Tibial artery (tissue), 4 donors: ENCODE measurements at places on chromosomes 7 and 10.
A peak's percentile ranks its signal among the peaks of the same experiment; 100 is the strongest.

- no peak for DNase-seq
These were observed 146.8 kb downstream of the FZD1 start for GRCh38 chr7:91411060-91411459.

- no peak for DNase-seq
These were observed 2.8 kb downstream of the GIMAP5 start for GRCh38 chr7:150740053-150740452.

GRCh38 chr7:117134889-117135552 is 181.7 kb downstream of the ST7 start:
- no peak for DNase-seq

DNA sequence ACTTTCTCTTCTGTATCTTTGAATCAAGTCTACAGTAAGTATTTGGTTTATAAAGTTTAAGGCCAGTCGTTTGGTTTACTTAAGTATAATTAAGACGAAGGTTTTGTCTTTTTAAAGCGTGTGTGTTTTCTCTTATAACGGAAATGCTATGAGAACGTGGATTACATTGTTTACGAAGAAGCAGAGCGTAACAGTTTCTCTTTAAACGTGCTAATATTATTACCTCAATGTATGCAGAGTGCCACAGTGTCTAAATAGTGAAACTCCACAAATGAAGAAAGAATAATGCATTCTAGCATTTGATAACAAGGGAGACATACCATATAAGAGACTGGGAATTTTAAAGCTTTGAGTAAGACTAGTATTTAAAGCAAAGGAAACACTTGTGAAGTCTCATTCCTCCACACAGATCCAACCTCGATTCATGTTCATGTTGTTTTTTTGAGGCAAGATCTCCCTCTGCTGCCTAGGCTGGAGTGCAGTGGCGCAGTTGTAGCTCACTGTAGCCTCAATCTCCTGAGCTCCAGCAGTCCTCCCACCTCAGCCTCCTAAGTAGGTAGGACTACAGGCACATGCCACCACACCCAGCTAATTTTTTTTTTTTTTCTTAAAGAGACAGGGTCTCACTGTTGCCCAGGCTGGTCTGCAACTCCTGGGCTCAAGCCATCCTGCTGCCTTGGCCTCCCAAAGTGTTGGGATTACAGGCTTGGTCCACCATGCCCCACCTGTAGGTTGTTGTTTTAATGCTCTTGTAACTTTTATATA is 75.1 kb downstream of the ANKRD61 start:
- DNase-seq = no peak

GRCh38 chr7:107998660-107999480 is 4.1 kb downstream of the LAMB1 start:
- no peak for DNase-seq

DNA sequence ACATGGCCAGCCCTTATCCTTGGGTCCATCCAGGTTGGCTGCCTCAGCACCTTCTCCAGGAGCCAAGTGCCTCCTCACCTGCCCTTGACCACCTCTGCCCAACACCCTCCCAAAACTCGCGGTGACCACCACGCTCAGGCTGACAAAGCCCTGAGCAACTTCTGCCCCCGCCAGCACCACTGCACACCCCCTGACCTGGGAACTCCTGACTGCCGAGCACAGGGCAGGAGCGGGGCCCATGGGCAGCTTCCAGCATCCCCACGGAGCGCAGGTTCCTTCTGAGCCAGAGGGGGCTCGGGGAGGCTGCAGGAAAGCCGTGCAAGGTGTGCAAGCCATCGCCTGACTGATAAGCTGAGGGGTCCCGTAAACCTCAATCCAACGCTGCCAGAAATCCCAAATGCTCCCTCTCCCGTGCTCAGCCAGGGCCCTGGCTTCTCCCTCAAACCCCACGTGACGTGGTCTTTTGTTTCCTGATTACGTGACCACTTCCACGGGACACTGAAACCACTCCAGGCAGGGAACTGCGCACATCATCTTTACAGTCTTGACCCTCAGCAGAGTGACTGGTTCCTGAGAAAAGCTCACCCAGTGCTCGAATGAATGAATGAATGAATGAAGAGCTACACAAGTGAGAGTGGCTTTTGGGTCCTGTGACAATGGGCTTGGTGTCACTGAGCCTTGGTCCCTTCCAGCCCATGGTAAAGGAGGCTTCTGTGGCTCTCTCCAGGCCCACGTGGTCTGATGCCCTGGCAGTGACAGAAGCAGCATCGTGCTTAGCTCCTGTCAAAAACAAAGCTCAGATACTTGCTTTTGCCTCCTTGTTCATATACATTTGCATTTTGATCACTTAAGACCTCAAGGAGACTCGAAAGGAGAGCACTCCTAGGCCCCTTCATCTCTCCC is 249.8 kb upstream of the PPP2R2D start:
- DNase-seq = peak; percentile 14

- DNase-seq = no peak
These were observed 79.5 kb downstream of the RTKN2 start for GRCh38 chr10:62189131-62189530.

- no peak for DNase-seq
These were observed 264.0 kb upstream of the PRKCQ start for GRCh38 chr10:6843894-6844650.

DNA sequence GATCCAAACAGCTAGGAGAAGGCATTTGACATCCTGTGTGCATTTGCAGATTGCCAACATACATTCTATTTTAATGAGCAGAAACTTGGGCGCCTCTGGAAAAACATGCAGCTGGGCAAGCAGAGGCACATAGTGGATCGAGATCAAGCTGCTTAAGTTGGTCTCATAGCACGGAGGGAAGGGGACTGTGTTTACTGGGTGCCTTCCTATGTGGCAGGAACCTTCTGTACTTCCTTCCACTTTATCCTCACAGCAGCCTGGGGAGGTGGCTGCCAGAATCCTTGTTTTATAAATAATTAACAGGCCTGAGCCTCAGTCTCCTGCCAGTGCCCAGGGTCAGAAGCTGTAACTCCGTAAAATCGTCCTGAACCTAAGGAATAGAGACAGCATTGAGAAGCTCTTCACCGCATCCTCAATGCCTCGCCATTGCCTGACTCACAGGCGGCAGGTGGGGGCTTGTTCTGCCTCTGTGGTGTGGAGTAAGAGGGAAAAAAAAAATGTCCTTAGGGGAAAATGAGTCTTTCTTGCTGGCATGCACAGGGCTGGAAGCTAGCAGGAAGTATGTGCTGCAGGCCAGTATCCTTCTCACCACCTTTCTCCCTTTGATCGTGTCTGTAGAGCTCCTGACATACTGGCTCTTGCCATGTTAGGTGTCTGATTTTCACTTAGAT is 6.2 kb downstream of the VWA2 start:
- DNase-seq = no peak

DNA sequence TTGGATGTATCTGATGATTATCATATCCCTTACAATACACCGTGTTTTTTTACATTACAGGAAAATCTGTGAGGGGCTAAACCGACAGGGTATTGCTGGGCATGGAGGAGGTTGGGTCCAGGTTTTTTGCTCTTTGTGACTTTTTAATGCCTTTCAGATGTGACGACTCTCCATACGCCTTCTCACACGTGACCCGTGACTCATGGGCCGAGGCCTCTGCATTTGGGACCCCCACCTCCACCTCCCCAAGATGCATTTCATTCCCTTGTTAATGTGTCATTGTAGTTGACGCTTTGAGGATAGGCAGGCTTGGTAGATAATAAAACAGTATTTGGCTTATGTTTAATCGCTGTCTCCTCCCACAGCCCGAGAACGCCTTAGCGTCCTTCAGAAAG is 95.3 kb downstream of the CUX1 start:
- DNase-seq = no peak

- DNase-seq = no peak
These were observed 1.8 kb upstream of the TMEM184A start for GRCh38 chr7:1557771-1558170.

- no peak for DNase-seq
These were observed 280.0 kb downstream of the RPS24 start for GRCh38 chr10:78313636-78314035.

- DNase-seq = no peak
These were observed 116.3 kb downstream of the WDFY4 start for GRCh38 chr10:48801001-48801421.

GRCh38 chr7:17965603-17966002 is 25.3 kb upstream of the SNX13 start:
- no peak for DNase-seq

DNA sequence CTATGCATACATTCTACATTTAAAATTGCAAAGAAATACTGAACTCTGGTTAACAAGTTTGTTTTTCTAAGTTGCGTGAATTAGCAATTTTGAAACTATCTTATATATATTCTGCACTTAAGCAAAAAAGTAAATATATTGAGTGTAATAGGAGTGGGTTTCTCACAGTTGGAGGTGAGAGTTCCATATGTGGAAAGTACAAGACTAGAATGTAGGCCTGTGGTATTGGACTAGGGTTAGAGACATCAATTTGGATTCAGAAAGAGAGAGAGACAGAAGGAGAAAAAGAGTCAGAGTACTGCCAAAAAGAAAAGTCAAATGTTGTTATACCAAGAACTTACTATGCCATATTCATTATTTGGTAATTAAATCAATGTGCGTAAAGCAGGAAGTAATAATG is 47.3 kb upstream of the ITGB8 start:
- DNase-seq = no peak

GRCh38 chr10:58079461-58079860 is 188.2 kb downstream of the IPMK start:
- no peak for DNase-seq

- no peak for DNase-seq
These were observed 50.5 kb downstream of the CPVL start for GRCh38 chr7:29095631-29096445.

GRCh38 chr7:111025006-111025405 is 65.9 kb upstream of the LRRN3 start:
- no peak for DNase-seq

DNA sequence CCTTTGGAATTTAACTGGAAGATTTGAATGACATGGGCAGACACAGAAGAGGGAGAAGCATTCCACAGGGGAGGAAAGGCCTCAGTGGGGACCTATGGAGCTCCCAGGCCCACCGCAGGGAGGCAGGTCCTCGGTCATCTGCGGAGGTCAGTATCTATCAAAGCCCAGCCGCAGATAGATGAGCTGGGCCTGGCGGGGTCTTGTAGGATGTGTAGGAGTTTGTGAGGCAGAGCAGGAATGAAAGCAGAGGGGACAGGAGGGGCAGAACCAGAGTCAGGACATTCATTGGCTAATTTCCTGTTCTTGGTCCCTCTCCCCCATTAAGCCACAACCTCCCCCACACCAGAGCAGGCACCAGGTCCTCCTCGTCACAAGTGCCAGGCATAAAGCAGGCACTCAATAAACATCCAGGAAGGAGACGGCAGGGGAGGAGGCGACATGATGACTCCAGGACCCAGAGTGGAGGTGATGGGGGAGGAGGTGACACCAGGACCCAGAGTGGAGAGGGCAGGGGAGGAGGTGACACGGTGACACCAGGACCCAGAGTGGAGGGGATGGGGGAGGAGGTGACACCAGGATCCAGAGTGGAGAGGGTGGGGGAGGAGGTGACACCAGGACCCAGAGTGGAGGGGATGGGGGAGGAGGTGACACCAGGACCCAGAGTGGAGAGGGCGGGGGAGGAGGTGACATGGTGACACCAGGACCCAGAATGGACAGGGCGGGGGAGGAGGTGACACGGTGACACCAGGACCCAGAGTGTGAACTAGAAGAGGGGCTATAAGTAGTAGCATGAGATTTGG is 83.7 kb upstream of the PDGFA start:
- DNase-seq = no peak

- DNase-seq = no peak
These were observed 2.1 kb upstream of the CCDC126 start for GRCh38 chr7:23594879-23595604.

DNA sequence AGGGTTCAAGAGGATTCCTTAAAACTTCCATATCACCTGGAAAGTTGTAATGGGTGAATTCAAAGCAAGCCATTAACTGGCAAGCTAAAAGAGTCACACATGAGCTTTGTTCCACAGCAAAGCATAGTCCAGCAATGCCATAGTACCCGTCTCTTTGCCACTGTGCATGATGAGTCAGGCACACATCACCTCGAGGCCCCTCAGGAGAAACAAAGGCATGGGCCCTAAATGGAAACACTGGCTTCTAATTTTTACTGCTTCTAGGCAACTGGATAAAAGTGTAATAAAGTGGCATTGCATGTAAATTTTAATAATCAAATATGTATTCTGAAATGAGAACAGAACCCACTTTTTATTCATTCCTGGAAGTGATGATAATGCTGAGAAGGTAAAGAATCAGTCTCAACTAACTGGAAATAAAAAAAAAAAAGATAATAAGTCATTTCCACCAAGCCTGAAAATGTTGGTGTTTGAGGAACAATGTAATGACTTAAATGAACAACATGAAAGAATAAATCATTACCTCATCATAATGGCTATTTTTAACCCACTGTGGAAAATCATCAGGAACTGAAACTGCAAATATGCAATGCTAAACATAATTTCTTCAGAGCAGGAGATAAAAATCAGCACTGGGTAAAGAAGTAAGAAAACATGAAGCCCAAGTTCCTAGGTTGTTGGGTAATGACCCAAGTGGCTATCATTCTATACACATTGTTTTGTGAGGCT is 104.9 kb downstream of the CDK6 start:
- no peak for DNase-seq

DNA sequence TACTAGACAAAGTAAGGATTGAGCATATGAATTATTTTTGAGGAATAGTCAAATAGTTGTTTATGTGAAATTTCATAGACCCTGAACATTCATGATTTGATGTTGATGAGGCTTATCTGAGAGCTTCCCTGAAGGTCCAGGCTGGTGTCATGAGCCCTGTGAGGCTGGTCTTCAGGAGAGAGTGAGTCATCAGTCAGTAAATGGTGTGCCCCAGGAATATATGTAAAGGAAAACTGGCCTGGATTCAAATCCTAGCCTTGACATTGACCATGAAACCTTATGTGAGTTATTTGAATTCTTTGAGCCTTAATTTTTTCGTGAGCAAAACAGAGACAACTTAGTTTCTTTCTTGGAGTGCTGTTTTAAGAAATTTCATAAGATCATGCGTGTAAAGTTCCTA is 6.2 kb downstream of the TMEM236 start:
- no peak for DNase-seq

- DNase-seq = no peak
These were observed 479.8 kb upstream of the SEMA3A start for GRCh38 chr7:84674236-84674913.

- DNase-seq = no peak
These were observed 12.2 kb upstream of the LGI1 start for GRCh38 chr10:93745408-93746065.

DNA sequence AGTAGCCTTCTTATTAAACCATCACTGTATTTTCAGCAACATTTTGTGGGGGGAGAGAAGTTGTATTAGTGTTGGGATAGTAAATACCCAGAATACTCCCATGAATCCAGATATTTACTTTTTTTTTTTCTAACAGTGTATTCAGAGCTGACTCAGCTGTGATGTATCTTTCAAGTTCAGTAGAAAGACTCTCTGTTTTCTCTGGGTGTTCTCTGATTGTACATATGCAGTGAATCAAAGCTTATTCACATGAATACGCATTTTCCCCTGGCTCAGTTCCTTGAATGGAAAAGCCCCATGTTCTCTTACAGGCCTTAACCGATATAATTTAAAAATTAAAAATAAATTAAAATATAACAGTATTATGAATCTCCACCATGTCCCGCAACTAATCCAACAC is 1.3 kb downstream of the TFPI2 start:
- no peak for DNase-seq

- DNase-seq = no peak
These were observed 202.1 kb upstream of the SMIM30 start for GRCh38 chr7:113320419-113320818.

GRCh38 chr10:6114299-6114698 is 25.5 kb downstream of the RBM17 start:
- DNase-seq = no peak

- DNase-seq = no peak
These were observed 42.2 kb upstream of the ELN start for GRCh38 chr7:73985737-73986141.
